ENCODE measurements at places on chromosomes 2 and 18.

- no peak for DNase-seq
These were observed 350.2 kb downstream of the RIT2 start for GRCh38 chr18:42765302-42765701.

- DNase-seq, result no peak
These were observed 1.7 kb downstream of the HOXD12 start for GRCh38 chr2:176101216-176101830.

DNA sequence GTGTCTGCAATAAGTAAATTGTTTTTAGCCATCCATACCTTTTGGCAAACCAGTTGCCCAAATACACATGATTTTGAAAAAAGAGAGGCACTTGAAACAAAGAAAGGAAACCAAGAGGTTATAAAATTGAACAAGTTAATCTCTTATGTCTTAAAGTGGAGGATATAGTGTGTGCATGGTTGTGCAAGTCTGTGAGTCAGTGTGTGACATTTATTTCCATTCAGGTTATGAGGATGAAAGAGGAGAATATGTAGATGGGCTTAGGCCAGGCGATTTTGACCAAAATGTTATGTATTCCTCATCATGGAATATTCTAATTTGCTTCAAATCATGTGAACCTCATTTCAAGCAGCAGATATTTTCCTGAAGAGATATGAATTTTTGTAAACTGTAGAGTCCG, 123.3 kb downstream of the SETBP1 start:
- DNase-seq, result no peak

DNA sequence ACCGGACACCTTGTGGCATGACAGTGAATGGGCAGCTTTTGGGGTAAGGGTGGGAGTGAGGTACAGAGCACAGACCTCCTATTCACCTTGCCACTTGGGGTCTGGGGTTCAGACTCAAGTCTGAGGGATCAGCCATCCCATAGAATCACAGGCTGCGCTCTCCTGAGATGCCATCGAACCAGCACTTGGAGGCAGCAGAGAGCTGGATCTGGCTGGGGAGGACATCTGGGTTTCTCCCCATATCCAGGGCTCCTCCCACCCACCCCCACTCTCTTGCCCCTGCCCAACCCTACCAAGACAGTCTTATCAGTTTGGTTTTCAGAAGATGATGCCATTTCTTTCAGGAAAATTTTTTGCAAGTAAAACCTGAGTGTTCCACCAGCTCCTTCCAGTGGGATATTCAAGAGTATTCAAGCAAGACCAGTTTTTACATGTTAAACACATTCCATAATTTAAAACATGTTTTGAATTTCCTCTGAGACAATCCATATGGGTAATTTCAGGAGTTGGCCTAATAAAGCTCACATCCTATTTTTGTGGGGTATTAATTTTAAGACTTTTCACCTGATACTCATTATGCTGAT, 29.2 kb upstream of the TEX44 start:
- peak; percentile 47 for DNase-seq

- peak; percentile 42 for DNase-seq
These were observed 13.3 kb downstream of the DGKD start for GRCh38 chr2:233367586-233367985.

Measured in inflammatory macrophage (primary cell).